ENCODE measurements at places on chromosomes 7 and 10. TPM values are rescaled to one million over a fixed set of nuclear protein-coding genes. Genes with fewer than 3 reads are reported as not detected.

Gene TFEC
- total RNA-seq: 0.16 TPM

Gene TAX1BP1
- total RNA-seq: 86.7 TPM

Gene POLR2J2
- 3.5 TPM for total RNA-seq

Gene ANKRD2
- 0.16 TPM for total RNA-seq

Gene FAM171A1
- 12.4 TPM for total RNA-seq

Gene COX19
- total RNA-seq: 9.5 TPM

Gene ITPRID1
- total RNA-seq: not detected

Gene RAMP3
- total RNA-seq: 0.17 TPM

Gene IQUB
- 0.69 TPM for total RNA-seq

Gene OLAH
- total RNA-seq: not detected

Gene ADARB2
- not detected for total RNA-seq

Gene NCAPG2
- 7.4 TPM for total RNA-seq

Gene CALML5
- not detected for total RNA-seq

Gene STEAP2
- total RNA-seq: 32.4 TPM

Gene ADAMTS14
- 3.3 TPM for total RNA-seq

Gene PAPOLB
- under 0.01 TPM for total RNA-seq

Gene ZNF394
- 19.7 TPM for total RNA-seq

Gene PTER
- 4.6 TPM for total RNA-seq

Gene UNCX
- not detected for total RNA-seq

Gene CCDC7
- total RNA-seq: 18.0 TPM

Gene NAT16
- total RNA-seq: not detected

Gene VSTM2A
- total RNA-seq: not detected

Gene ANXA8
- total RNA-seq: 0.52 TPM

Gene CTAGE4
- 0.32 TPM for total RNA-seq

Gene PALD1
- 0.43 TPM for total RNA-seq

Gene EBF3
- 9.0 TPM for total RNA-seq

Gene CUBN
- 2.2 TPM for total RNA-seq

Gene TMEM229A
- total RNA-seq: not detected

Gene HOXA6
- 0.09 TPM for total RNA-seq

Gene AGFG2
- 4.3 TPM for total RNA-seq

Gene EEPD1
- total RNA-seq: 13.0 TPM

Gene HNRNPH3
- 30.3 TPM for total RNA-seq

Gene SRRT
- 35.1 TPM for total RNA-seq

Gene CYP3A7
- total RNA-seq: 1.1 TPM

Gene ABCB1
- 3.8 TPM for total RNA-seq

Gene CALN1
- not detected for total RNA-seq

Gene C10orf53
- total RNA-seq: not detected

Gene PAX4
- total RNA-seq: not detected
